ENCODE measurements at places on chromosomes 13 and 19. TPM values are rescaled to one million over a fixed set of nuclear protein-coding genes. Genes with fewer than 3 reads are reported as not detected.

The PRR22 gene
- 6.5 TPM for total RNA-seq

The SPACA4 gene
- not detected for total RNA-seq

The TMEM86B gene
- 4.8 TPM for total RNA-seq

The TMEM238 gene
- total RNA-seq, result 0.69 TPM

The ZNF83 gene
- total RNA-seq, result 23.0 TPM

The ZNF583 gene
- total RNA-seq, result 4.5 TPM

The ZNF536 gene
- total RNA-seq, result 3.5 TPM

The ARMC6 gene
- total RNA-seq, result 59.5 TPM

The ZNF729 gene
- total RNA-seq, result not detected

The NLRP13 gene
- not detected for total RNA-seq

The ODAD3 gene
- 0.39 TPM for total RNA-seq

The TGFBR3L gene
- 1.6 TPM for total RNA-seq

The AMER2 gene
- 49.7 TPM for total RNA-seq

The SGCG gene
- 0.88 TPM for total RNA-seq

The PSG2 gene
- not detected for total RNA-seq

The MYH14 gene
- 1.4 TPM for total RNA-seq

The RINL gene
- total RNA-seq, result 7.4 TPM

The FCGBP gene
- total RNA-seq, result 8.7 TPM

The CGB5 gene
- not detected for total RNA-seq

The PAK4 gene
- total RNA-seq, result 55.2 TPM

The EXOC3L2 gene
- total RNA-seq, result not detected

The FCAR gene
- total RNA-seq, result not detected

Data from A673 (cell line).